Right cardiac atrium (tissue), 5 donors: ENCODE measurements at places on chromosomes 5 and 9. TPM values are rescaled to one million over a fixed set of nuclear protein-coding genes. Genes with fewer than 3 reads are reported as not detected.

DNA sequence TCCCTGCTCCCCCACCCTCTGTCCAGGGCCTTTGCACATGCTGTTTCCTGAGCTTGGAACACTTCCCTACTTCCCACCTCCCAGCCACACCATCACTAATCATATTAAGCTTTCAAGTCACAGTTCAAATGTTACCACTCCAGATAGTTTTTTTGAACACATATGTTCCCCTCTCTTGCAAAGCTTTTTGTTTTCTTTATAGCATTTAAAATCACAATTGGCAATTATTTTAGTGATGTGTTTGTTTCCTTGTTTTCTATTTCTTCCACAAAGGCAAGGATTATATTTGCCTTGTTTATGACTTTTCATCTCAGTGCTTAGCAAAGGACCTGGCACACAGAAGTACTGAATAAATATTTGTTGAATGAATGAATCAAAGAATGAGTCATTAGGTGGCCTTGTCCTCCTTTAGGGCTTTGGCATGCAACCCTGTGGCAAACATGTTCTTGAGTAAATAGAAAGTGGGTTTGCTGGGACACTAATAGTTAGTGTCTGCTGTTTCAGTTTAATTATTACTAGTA is 386.8 kb downstream of the FGF10 start:
- DNase-seq: no peak

DNA sequence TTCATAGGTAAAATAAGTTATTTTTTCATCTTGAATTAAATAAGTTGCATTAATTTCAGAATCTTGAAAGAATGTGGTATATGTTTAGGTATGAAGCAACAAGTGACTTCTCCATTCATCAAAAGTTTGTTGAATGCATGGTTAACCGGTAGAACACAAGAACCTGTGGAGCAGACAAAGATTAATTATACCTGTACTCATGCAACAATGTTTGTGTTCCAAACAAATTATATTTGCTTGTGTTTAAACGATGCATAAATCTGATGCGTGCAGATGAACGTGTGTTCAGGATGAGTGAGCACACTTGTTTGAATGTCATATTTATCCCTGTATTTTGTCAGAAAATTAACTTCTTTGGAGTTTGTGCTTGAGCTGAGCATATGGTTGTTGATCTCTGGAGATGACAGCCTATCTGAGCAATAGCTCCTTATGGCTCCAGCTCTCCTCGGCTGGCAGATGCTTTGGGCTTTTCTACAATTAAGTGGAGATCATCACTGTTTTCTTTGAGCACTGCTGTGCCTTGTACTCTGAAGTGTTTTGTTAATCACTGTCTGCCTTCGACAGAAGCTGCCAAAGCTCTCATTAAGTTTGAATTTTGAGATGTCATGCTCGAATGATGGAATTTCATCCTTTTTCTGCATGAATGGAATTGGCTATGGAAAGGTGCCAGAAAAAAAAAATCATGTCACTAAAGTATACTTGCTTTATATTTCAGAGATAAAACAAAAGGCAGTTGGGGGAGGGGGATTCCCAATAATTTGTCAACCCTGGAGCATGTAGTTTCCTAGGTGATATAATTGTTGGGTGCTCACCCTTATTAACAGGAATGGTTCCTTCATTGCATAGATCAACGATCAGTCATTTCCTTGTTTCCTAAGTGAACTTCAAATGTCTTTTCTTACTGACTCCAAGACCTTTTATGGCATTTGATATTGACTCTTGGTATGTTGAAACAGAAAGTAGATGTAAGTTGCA is 502.5 kb upstream of the ARRDC3 start:
- DNase-seq: no peak

TMEM174 gene
- not detected for polyA plus RNA-seq

DNA sequence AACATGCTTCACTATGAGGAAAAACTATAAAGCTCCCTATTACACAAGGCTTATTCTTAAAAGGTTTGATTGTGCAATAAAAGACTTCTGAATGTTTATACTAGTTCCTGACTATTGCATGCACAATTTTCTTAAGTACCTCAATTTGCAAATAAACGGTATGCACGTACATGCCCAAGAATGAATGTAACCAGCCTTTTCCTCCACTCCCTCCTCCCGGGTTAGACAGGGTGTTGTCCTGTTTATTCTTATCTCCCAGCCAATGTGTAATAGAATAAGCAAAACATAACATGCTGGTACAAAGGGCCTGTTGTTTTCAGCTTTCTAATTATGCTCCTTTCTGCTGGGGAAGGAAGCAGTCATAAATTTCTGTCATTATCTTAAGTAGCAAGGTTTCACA is 79.1 kb downstream of the AOPEP start:
- DNase-seq: no peak

DNA sequence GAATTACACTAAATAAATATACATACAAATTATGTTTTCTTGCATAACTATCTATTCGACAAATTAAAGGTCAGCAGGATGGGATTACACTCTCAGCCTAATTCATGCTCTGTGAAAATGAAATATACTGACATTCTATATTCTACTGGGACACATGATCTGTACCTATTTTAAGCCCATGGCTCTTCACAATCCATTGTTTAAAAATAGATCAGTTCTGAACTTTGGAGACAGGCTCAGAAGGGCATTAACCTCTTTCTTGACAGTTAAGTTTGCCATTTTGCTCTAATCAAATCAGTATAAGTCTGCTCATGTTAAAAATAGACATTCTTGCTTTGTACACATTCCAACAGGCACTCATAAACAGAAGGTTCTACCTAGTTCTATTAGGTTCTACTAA is 361.2 kb downstream of the HCN1 start:
- DNase-seq: no peak

KCNN2 gene
- 20.6 TPM for polyA plus RNA-seq

DNA sequence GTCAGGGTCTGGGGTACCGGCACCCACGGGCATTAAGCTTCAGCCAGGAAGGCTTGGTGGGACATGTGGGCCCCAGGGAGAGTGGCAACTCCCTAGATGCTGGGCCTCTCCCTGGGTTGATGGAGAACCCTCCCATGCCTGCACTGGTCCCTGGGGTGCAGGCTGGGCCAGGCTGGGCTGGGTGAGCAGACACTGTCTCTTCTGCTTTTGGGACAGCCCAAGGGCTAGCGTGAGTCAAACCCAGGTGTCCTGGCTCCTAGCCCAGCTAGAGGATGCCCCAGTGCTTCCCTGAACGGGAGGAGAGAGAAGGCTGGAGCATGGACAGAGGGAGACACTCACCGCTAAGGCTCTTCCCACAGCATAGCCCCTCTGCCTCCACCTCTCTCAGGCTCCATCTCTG is 5.7 kb upstream of the AQP7 start:
- DNase-seq: no peak

PDCD1LG2 gene
- 1.8 TPM for polyA plus RNA-seq

GRCh38 chr9:114930056-114930812 is at the start of gene TNFSF8:
Gene TNFSF8, minus strand, starts transcription at chr9:114930591. Its CDS starts 288 bp downstream, at chr9:114930303.
- peak; percentile 64 for DNase-seq

GRCh38 chr9:17531642-17532254 is 47.1 kb upstream of the SH3GL2 start:
- peak; percentile 20 for DNase-seq

DNA sequence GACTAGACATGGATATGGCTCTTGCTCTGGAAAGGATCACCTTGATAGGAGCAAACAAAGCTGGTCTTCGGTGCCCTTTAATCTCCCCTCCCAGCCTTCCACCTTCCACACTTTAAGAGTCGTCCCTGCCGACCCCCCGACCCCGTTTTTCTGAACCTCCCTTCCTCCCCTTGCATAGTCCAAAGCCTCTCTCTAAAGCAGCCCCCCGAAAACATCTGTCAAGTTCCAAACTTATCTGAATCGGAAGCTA is 423 bp upstream of the NUP214 start:
- no peak for DNase-seq
